ENCODE measurements at places on chromosomes 1 and 21.

DNA sequence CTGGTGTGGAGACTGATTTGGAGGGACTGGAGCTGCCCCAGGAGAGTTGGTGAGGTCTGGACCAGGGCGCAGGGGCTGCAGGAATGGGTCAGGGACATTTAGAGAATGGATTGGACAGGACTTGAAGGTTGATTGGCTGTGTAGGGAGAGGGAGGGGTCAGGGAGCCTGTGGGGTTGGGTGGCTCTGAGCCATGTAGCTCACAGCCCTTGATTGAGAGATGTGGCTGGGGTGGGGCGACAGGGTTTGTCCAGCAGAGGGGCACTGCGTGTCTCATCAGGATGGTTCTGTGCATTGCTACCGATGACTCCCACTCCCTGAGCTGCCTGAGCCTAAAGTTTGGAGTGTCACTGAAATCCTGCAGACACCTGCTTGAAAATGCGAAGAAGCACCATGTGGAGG lies 12.1 kb downstream of the AZIN2 start:
- no peak for DNase-seq

- no peak for DNase-seq
These were observed 1.2 kb upstream of the MMEL1 start for GRCh38 chr1:2633936-2634491.

- DNase-seq = no peak
These were observed 33.2 kb downstream of the POFUT2 start for GRCh38 chr21:45254460-45254930.

GRCh38 chr1:114234408-114235124 lies 80.9 kb upstream of the SYT6 start:
- no peak for DNase-seq

- no peak for DNase-seq
These were observed 916.7 kb upstream of the B3GALT2 start for GRCh38 chr1:194103101-194103500.

DNA sequence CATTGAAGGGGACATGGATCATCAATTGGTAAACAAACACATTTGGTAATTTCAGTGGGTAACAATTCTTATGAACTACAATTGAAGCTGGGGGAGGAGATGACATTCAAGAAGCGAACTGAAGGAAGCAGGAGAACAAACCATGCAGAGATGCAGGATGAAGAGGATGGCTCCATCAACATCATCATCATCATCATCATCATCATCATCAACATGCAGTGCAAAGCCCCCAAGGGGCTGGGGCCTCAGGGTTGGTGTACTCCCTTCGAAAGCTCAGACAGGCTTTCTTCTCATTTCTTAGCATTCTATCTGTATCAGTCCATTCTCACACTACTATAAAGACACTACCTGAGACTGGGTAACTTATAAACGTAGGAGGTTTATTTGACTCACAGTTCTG lies 105.8 kb downstream of the DUSP10 start:
- DNase-seq = no peak

DNA sequence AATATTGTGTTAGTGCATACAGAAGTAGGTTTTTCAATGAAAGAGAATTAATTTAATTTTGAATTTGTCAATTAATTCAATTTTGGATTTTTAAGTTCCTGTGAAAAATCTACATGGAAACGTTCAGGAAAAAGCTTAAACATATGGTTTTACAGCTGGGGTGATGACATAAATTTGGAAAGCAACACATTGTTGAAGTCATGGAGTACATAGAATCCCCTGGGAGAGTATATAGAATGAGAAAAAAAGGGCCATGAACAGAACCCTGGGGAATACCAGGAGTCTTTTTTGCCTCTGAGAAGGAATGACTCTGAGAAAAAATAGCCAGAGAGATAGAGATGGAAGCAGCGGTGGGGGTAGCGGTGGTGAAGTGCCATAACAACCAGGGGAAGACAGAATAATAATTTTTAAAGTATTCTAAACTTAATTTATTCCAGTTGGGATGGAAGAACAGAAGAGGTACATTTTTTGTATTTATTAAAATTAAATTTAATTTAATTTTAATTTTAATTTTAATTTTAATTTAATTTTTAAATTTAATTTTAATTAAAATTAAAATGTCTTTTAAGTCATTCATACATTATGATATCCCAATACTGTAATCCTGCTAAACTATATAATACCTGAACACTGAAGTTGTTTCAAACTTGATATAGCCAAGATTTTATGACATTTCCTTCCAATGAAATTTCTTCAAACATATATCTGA lies 48.9 kb downstream of the NME7 start:
- DNase-seq = no peak

DNA sequence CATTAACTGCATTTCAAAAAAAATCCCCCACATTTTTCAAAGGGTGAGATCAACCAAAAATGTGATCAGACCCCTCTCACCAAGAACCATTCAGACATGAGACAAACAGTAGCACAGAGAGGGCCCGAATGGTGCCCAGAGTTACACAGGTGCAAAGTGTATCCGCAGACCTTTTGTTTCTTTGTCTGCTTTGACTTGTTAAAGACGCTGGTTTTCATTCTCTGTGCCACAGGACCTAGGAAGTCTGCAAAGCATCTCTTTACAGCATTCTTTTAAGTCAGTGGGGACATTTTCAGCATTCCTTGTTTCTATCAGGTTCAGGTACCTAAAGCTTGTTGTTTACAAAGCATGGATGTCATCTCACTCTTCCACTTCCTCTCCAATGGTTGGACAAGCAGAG lies 87.2 kb upstream of the MAP1LC3C start:
- DNase-seq = no peak

DNA sequence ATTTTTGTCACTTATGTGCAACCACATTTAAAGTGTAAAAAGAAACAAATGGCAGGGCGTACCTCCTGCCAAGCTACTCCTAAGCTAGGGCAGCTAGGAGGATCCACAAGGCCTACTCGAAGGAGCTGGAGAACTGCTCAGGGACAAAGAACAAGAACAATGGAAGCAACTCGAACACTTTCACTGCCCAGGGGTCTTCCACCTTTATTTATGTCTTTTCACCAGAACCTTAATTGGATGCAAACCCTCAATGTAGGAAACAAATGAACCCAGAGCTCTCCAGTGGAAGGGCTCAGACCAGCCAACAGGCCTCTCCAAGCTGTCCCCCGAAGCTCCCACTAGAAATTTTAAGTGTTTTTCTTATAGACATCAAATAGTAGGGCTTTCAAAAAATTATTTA lies 39.9 kb downstream of the C1orf198 start:
- DNase-seq = no peak

GRCh38 chr1:160794376-160794775 lies 1.6 kb upstream of the LY9 start:
- DNase-seq = no peak

DNA sequence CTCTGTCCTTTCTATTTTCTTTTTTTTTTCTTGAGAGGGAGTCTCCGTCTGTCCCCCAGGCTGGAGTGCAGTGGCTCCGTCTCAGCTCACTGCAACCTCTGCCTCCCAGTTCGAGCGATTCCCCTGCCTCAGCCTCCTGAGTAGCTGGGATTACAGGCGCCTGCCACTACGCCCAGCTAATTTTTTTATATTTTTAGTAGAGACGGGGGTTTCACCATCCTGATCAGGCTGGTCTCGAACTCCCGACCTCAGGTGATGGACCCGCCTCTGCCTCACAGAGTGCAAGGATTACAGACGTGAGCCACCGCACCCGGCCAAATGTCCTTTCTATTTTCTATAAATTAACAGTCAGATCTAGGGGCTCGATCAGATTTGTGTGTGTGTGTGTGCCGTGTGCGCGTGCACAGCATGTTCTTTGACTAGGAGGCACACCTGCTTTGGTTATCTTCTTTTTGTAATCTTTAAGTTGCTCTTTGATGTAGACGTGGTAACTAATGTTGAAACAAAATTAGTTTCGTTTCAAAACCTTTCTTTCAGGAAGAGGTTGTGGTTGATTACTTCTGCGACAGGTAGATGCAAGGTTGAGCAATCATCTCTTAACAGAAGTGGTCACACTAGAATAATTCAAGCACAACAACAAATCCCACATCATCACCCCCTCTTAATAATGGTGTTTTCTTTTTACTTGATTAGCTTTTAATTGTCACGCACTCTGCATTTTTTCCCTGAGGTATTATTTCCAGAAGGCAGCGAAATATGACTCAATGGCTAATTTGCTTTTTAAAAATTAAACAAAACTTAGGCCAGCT lies 779 bp upstream of the DEGS1 start:
- no peak for DNase-seq

DNA sequence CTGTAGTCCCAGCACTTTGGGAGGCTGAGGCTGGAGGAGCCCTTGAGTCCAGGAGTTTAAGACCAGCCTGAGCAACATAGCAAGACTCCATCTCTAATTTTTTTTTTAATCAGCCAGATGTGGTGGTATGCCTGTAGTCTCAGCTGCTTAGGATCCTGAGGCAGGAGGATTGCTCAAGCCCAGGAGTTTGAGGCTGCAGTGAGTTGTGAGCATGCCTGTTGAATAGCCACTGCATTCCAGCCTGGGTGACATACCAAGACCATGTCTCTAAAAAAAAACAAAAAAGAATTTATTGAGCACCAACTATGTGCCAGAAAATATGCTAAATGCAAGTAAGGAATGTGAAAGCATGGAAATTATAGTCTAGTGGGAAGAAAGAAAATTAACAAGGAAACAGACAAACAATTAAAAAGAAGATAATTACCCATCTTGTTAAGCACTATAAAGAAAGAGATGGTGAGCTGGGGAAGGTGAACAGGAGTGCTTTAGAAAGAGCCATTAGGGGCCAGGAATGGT lies 104.0 kb upstream of the ZNF678 start:
- DNase-seq = no peak

DNA sequence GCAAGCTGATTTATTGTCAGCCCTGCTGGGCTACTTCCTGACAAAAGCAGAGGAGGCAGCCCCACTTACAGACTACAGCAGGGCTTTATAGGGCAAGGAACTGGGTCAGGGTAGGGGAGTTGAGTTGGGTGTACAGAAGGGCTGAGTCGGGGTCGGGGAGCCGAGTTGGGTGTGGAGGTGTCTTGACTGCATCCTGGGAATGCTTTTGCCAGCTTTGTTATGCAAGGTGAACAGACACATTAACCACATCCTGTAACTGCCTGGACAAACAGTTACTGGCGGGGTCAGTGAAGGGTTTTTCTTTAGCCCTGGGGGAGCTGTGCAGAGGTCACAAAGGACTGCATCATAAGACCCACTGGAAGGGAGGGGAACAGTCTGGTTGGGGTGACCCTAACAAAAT lies 39.1 kb upstream of the GBP5 start:
- no peak for DNase-seq

GRCh38 chr1:24586970-24587820 lies 31.3 kb downstream of the NCMAP start:
- peak; percentile 43 for DNase-seq

GRCh38 chr1:30817077-30817438 lies 59.5 kb upstream of the LAPTM5 start:
- no peak for DNase-seq

- DNase-seq = no peak
These were observed 986.6 kb upstream of the ADAMTS5 start for GRCh38 chr21:27953340-27954045.

DNA sequence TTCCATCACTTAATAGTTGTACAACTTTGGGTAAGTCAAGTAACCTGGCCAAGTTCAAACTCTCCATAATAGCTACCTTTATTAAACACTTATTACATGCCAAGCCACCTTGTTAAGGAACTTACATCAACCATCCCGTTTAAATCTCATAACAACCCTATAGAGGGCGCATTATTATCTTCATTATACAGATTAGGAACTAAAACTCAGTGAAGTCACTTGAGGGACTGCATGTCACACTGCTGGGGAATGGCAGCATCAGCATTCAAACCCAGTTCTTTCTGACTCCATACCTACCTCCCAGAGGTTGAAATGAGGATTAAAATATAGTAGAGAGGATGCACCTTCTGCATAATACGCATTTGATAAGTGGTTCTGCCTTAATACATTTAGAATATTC lies 47.1 kb upstream of the PLA2G2C start:
- DNase-seq = peak; percentile 5

DNA sequence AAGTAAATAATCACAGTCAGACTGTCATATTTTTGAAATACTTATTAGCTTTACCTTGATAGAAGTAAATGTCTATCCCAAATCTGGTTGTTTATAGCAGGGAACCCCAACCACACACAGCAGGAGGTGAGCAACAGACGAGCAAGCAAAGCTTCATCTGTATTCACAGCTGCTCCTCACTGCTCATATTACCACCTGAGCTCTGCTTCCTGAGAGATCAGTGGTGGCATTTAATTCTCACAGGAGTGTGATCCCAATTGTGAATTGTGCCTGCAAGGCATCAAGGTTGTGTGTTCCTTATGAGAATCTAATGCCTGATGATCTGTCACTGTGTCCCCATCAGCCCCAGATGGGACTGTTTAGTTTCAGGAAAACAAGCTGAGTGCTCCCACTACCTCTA lies 104.3 kb downstream of the GPATCH2 start:
- DNase-seq = no peak

DNA sequence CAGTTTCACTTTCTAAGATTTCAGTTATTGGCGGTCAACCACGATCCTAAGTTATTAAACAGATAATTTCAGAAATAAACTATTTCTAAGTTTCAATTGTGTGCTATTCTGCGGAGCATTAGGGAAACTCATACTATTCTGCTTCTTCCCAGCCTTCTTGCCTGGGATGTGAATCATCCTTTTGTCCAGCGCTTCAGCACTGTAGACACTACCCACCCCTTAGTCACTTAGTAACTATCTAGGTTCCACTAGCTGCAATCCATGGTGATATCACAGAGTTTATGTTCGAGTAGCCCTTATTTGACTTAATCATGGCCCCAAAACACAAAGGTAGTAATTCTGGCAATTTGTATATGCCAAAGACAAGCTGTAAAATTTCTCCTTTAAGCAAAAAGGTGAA lies 279.9 kb upstream of the ADAMTS5 start:
- no peak for DNase-seq

DNA sequence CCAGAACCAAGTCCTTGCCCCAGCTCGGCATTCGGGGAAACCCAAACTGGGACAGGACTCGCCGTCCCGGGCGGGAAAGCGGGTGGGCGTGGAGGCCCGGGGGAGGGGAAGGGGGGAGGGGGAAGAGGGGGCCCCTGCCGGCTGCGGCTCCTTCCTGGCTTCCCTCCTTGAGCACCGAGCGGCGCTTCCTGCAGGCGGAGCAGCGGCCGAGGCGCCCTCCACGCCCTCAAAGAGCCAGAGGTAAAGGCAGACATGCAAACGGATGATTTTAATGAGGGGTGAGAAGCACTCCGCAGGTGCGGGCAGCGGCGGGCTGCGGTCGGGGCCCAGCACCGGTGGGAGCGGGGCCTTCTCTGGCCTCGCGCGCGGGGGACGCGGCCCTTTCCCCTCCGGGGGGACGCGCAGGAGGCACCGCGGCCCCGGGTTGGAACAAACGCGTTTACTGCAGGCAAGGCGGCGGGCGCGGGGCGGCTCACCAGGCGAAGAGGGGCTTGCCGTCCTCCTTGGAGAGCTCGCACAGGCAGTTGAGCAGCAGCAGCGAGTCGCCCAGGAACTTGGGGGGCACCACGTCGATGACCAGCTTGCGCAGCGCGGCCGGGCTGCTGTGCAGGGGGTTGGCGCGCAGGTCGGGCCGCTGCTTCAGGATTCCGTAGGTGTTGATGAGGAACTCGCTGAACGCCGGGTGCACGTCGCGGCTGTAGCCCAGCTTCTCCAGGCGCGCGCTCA lies 5.7 kb upstream of the FTCD start:
- DNase-seq = no peak

- DNase-seq = no peak
These were observed 54.4 kb downstream of the NTMT2 start for GRCh38 chr1:170200161-170200560.
